ENCODE measurements at places on chromosomes 16 and 17.

DNA sequence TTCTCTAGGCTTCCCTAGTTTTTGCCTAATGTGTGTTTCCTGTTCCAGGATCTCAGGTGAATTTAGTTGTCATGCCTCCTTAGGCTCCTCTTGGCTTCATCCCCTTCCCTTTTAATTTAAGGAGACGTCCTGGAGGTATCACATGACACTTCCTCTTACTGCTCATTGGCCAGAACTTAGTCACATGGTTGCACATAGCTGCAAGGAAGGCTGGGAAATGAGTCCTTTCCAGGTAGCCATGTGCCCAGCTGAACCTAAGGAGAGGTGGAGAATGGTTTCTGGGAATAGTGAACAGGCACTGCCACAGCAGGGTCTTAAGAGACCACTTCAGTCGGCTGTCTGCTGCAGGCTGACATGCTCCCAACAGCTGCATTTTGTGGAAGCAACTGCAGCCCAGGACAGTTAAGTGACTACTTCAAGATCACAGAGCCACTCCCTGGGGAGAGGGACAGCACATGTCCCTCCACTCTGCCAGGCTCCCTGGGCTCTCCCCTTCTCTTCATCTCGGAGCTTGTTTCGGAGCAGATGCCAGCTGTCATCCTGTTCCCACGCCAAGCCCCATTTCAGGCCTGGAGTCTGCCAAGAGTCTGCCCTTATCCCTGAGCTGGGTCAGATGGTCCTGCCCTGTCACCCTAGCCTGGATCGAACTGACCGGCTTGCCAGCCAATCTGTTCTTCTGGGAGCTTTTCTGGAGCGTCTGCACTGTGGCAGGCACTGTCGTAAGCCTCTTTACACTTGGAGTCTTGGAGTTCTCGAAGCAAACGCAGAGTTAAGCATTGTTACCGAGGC is 81.4 kb upstream of the FOXF1 start:
- DNase-seq = no peak

DNA sequence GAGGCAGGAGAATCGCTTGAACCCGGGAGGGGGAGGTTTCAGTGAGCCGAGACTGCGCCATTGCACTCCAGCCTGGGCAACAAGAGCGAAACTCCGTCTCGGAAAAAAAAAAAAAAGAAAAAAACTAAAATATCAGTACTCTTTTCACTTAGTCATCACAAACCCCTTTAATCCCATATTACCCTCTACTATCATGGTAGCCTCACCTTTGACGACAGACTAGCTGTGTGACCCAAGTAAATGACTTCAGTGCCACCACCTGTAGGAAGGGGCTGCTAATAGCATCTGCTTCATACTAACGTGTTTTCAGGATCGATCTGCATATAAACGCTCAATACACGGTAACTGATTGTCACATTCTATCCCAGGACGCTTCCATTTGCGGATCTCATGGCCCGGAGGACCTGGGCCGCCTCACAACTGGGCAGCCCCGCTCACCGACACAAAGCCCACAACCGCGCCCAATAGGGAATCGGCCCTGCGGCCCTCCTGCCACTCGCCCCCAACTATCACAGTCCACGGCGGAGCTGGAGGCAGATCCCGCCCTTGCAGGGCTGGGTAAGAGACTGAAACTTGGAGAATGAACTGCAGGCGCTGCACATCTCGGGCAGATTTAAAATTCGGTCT is 1.1 kb upstream of the ZNF263 start:
- peak; percentile 64 for DNase-seq

- DNase-seq = no peak
These were observed at the start of gene CACNA1H for GRCh38 chr16:1152651-1153259. Gene CACNA1H (plus strand): TSS chr16:1153106. CDS start chr16:1153738, 632 bp downstream.

DNA sequence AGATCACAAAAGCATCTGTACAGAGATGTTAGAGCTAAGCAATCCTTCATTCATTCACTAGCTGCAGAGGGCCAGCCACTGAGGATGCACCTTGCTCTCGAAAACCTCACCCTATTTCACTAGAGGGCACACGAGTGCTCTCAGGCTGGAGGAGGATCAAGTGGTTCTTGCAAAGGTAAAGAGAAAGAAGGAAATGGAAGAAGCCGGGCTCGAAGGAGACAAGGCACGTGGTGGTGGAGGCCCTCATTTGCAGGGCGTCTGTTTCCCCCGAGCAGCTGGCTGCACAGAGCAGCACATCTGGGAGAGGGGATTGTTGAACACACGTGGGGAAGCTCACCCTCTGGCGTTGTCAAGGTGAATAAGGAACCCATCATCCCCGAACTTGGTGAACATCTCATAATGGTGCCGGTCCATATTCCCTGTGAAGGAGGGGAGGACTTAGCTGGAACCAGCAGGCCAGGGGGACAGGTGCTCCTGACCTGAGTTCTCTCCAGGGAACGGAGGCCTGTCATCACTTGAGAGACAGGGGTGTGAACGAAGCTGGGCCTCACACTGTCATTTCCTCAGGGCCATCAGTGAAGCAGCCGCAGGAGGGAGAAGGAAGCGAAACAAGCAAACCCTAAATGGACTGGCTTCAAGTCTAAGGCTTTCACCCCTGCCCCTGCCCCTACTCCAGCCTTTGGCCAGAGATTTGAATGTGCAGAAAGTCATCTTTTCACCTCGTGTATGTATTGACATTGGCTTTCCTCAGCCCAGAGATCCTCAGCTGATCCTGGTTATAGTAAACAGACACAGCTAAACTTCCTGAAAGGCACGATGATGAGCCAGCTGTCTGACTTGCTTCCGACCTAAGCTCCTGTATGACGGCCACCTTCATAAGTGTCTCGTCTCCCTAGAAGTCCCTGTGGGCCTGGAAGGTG is 27.6 kb downstream of the PRKAR1A start:
- DNase-seq = no peak

- DNase-seq = no peak
These were observed 70.0 kb downstream of the ADCY9 start for GRCh38 chr16:4046221-4046620.

- DNase-seq = peak; percentile 77
These were observed 164.4 kb upstream of the GSE1 start for GRCh38 chr16:85448557-85449190.

DNA sequence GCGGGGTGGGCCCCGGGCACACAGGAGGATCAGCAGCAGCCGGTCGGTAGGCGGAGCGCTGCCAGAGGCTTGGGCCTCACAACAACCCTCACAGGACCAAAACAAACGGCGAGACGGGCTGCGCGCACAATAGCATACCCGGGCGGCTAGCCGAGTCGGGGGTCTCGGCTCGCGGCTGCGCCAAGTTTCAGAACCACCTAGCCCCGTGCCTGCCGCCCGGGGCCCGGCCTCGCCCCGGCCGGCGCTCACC is 732 bp downstream of the ULK2 start:
- DNase-seq = peak; percentile 59

DNA sequence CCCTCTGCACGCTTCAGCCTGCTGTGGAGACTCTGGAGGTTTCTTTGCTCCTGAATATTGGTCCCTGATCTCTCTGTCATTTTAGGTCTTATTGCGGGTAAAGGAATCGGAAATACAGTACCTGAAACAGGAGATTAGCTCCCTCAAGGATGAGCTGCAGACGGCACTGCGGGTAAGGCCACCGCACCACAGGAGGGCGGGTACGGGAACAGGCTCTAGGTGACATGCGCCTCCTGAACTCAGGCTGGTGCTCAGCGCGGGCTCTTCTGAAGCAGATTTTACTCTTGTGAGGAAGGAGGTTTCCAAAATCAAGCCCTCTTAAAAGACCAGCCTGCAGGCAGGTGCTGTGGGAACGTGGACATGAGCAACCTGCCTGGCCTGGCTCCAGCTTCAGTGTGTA is 29.8 kb downstream of the PLD6 start:
- DNase-seq = no peak

DNA sequence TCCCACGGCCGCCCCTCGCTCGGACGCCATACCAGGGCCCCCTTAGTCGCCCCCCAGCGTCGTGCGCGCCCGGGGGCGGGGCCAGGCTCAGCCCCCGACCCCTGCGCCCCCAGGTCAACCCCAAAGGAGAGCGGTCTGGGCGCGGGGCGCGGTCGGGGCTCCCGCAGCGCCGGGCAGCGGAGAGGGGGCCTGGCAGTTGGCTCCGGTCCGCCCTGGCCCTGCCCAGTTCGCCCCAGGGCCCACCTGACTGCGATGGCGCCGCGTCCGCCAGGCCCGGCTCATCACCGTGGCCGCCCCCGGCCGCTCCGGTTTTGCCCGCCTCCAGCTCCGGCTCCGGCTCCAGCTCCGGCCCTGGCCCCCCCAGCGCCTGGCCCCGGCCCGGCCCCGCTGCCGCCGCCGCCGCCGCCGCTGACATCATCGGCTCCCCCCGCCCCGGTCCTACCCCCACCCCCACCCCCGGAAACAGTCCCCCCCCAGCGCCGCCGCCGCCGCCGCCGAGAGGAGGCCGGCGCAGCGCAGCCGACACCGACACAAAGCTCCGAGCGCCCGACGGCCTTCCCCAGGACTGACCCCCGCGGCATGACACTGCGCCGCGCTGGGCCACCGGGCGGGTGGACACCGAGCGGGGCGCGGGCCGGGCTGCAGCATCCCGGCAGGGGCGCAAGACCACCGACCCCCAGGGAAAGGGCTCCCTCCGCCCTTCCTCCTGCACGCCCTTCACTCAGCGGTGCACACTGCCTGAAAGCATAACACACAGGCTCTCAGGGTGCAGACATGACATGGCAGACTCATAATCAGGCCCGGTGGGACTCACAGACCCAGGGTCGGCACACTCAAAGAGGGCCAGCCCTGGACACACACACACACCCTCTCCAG is at the start of gene ZBTB4:
TSS of gene ZBTB4 (minus strand) at position 419 of the 876 bp plus-strand sequence. CDS start 12,830 bp downstream, outside the sequence.
- DNase-seq = no peak

- DNase-seq = no peak
These were observed 50.0 kb downstream of the BEAN1 start for GRCh38 chr16:66477028-66477515.

- no peak for DNase-seq
These were observed 3.9 kb upstream of the CCDC57 start for GRCh38 chr17:82216301-82217119.

DNA sequence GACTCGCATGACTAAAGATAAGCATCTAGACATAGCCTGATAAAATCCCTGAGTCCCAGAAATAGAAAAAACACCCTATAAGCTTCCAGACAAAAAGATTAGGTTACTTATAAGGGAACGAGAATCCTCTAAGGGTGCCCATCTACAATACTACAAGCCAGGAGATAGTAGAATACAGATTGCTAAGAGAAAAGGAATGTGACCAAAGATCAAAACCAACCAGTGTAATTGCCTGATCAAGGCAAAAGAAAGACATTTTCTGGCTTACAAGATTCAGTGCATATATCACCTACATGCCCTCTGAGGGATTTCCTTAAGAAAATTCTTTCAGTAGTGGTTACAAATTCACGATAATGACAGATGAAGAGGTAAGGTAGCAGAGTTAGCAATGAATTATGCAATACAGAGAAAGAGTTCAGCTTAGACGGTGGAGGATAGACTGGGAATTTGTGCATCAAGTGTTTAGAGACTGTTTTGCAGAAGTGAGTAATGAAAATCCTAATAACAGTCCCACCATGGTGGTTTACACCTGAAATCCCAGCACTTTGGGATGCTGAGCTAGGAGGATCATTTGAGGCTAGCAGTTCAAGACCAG is 35.0 kb downstream of the BCL7C start:
- no peak for DNase-seq

GRCh38 chr17:38550661-38551060 is 55.1 kb downstream of the SRCIN1 start:
- DNase-seq = no peak

DNA sequence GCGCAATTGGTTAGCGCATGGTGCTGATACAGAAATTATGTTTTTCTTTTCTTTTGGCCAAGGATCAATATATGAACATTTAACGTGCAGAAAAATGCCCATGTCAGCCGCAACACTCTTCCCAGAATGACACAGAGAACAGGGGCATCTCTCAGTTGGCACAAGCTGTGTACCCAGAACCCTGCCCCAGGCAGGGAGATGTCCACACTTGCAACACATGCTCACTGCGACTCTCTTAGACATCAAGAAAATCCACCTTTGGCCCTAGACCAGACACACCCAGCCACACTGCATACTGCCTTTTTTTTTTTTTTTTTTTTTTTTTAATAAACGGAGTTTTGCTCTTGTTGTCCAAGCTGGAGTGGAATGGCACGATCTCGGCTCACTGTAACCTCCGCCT is 17.0 kb downstream of the PITPNA start:
- DNase-seq = no peak

DNA sequence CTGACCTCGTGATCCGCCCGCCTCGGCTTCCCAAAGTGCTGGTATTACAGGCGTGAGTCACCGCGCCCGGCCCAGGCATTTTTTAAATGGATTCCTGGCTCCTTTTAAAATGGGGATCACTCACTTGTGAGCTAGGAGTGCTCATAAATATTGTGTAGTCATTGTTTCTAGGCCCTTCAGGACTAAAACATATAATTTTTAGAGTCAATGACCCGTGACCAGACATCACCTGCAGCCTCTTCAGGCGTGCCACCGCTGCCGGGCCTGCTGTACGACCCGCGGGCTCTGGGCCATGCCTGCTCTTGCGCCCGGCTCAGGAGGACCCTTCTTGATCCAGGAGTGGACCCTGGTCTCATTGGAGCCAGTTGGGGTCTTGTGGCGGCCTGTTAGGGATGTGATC is 30.8 kb downstream of the EFCAB5 start:
- peak; percentile 45 for DNase-seq

GRCh38 chr16:3998793-3999478 is 117.3 kb downstream of the ADCY9 start:
- DNase-seq = no peak

GRCh38 chr16:73000020-73000906 is 47.7 kb downstream of the ZFHX3 start:
- DNase-seq = peak; percentile 39

DNA sequence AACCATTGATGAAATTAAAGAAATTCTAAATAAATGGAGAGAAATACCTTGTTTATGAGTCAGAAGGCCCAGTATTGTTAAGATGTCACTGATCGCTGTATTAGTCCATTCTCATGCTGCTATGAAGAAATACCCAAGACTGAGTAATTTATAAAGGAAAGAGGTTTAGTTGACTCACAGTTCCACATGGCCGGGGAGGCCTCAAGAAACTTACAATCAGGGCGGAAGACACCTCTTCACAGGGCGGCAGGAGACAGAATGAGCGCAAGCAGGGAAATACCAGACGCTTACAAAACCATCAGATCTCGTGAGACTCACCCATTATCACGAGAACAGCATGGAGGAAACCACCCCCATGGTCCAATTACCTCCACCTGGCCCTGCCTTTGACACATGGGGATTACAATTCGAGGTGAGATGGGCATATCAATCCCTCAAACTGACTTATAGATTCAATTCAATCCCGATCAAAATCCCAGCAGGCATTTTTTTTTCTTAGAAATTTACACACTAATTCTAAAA is 157.2 kb downstream of the ENGASE start:
- no peak for DNase-seq

GRCh38 chr16:81946206-81946605 is 65.1 kb downstream of the SDR42E1 start:
- no peak for DNase-seq

GRCh38 chr16:29962344-29962994 is 590 bp downstream of the TMEM219 start:
- DNase-seq = no peak

- no peak for DNase-seq
These were observed 612 bp downstream of the CISD3 start for GRCh38 chr17:38730526-38731379.

- DNase-seq = no peak
These were observed 213.4 kb downstream of the SLC39A11 start for GRCh38 chr17:72878975-72879660.
